SW 1271 (cell line): ENCODE measurements at places on chromosomes 4 and X.

GRCh38 chr4:171024720-171025303, 788.4 kb upstream of the GALNTL6 start:
- DNase-seq: no peak

- no peak for DNase-seq
These were observed 29.0 kb upstream of the RAP1GDS1 start for GRCh38 chr4:98232202-98232601.

DNA sequence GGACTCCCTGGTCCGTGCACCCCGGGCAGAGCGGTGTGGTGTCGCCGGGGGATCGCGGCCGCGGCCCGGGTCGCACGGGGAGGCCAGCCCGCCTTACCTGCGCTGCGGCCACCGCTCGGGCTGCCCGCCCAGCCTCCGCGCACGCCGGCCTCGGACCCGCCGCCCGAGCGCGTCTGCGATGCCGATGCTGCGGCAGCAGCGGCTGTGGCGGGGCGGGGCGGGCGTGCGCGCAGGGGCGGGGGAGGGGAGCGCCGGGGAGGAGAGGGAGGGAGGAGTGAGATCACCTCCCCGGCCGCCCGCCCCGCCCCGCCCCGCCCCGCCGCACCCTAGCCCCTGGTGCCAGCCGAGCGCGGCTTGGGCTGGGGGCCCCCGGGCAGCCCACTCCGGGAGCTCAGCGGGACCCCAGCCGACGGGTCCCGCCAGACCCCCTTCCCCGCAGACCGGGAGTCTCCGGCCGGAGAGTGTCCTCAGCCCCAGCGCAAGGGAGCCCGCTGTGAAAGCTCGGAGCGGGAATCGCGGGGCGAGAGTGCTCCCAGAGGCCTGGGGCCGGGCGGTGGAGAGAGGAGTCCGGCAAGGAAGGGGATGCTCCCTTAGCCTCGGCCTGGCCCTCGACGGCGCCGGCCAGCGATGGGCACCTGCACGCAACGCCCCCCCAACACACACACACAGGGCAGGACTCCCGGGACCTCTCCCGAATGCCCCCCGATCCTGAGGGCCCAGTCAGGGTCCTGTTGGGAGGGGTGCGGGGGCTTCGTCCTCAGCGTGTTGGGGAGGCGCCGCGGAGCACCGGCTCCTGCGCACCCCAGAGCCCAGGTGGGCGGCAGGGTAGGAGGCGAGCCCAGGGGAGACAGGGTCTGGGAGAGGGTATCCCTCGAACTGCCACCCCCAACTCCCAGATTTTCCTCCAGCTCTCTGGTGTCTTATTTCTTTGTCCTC, at the start of gene L1CAM:
Gene L1CAM, minus strand, starts transcription at position 206 of the 936 bp plus-strand sequence. CDS start 10,337 bp downstream, outside the sequence.
- no peak for DNase-seq

GRCh38 chr4:188573104-188573503, 433.9 kb downstream of the TRIML1 start:
- no peak for DNase-seq

DNA sequence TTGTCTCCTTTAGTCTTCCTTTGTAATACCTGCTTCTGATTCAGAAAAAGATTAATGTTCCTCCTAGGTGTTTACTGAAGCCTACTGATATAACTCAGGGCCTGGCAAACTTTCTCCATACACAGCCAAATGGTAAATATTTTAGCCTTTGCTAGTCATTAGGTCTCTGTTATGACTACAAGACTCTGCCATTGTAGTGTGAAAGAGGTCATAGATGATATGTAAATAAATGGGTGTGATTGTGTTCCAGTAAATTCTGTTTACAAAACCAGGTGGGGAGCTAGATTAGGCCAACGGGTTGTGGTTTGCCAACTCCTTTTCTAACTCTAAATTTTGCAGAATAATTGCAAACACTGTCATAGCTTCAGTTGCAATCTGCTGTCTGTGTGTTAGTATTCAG, 568.1 kb upstream of the GNPDA2 start:
- DNase-seq: no peak

DNA sequence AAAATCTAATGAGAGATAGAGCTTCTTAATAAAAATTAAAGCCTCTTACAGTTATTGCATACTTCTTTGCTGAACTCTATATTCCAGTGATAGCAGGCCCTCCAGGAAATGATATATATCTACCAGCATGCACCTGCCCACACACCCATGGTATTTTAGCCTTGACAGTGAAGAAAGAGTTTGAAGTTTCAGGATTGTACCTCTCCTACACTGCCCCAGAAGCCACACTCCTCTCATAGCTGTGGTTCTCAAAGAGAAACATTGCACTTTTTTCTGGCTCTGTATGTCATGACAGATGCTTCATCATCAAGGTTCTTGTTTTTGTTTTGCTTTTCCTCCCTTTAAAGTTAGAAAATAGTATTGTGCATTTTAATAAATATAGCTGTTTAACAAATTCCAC, 34.0 kb downstream of the INPP4B start:
- DNase-seq: no peak

GRCh38 chr4:104989371-104989770, 157.3 kb upstream of the TET2 start:
- no peak for DNase-seq
